CD8-positive, alpha-beta T cell (primary cell): ENCODE measurements at places on chromosomes 1 and 21.

DNA sequence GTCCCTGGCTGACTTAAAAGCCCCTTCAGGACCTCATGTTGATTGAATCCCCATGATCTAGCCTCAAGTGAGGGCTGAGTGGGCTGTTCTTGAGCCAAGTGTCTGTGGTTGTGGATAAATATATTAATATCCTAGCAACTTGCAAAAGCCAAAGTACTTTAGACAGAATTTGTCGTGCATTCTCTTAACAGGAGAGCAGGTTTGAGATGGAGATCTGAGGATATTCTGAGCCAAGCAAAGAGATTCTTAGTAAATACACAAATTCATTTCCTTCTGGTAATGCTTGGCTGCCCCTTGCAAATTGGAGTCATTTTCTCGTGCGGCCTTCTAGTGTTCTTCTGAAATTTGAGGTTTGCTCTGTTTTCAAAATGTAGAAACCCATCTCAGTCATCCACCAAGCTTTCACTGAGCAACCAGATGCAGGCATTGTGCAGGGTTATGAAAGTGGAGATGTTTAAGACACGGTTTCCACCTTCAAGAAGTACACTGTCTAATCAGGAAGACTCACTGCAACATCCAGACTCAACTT lies 242.1 kb upstream of the JUN start:
- DNase-seq = no peak

- DNase-seq = no peak
Measured at GRCh38 chr1:227447531-227447990, 115.8 kb upstream of the ZNF678 start.

DNA sequence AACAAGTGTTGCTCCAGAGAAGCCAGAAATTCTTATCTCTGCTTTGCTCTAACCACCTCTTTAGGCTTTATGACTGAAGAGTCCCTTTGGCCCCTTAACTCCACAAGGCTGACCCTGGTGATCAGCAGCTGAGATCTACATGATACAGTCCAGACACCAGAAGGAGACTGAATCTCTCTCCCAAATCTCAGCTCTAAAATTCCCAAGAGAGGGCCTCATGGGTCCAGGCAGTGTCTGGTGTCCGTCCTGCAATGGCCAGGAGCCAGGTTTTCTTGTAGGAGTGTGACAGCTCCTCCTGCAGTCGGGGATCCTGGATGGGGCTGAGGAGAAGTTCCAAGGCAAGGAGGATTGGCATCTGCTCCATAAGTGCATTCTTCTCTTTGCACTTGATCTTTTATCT lies 35.3 kb downstream of the L1TD1 start:
- no peak for DNase-seq

- no peak for DNase-seq
Measured at GRCh38 chr1:207145401-207146058, 41.5 kb downstream of the C4BPA start.

GRCh38 chr1:27762033-27762432 lies 11.0 kb upstream of the STX12 start:
- no peak for DNase-seq

GRCh38 chr1:109089242-109090015 lies 1.1 kb upstream of the TMEM167B start:
- no peak for DNase-seq

- DNase-seq = no peak
Measured at GRCh38 chr1:183831311-183831710, 26.4 kb downstream of the RGL1 start.

GRCh38 chr1:97144527-97144926 lies 422.9 kb downstream of the PTBP2 start:
- no peak for DNase-seq

DNA sequence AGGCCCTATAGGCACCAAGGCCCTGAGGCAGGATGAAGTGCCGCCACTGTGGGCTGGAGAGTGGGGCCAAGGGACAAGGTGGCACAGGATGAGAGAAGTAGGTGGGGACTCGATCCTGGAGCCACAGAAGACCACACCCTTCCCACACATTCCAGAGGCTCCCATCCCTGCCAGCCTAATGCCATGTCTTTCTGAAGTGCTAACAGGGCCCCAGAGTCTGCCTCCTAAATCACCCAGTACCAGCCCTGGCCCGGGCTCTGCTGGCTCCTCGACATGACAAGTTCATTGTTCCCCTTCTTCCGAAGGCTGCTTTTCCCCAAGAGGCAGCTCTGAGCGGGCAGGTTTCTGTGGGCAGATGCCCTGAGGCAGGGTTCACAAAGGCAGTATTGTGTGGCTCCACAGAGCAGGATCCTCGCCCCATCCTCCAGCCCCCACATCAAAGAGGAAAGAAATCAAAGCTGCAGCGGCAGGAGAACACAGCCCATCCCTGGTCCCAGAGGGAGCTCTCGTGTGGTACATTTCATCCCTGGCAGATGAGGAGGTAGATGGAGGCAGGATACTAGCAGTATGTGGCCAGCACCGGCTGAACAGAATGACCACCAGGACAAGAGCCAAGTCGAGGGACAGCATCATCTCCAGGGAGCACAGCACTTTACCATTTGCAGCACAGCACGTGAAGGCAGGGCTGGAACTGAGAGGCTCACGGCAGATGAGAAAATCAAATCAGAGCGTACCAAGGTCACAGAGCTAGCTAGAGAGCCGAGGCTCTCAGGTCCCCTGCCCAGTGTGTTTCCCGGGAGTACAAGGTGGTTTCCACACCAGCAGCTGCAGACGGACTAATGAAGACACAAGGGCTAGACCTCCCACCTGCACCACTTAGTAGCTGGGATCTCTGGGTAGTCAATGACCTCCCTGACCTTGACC lies 64.8 kb downstream of the SYF2 start:
- DNase-seq = no peak

GRCh38 chr1:30955448-30956015 lies 47.0 kb upstream of the SDC3 start:
- DNase-seq = no peak
